ENCODE measurements at places on chromosomes 1 and 21. TPM values are rescaled to one million over a fixed set of nuclear protein-coding genes. Genes with fewer than 3 reads are reported as not detected.

The OR2L3 gene
- not detected for total RNA-seq

The BCAR3 gene
- total RNA-seq, result 5.0 TPM

The NSL1 gene
- 16.2 TPM for total RNA-seq

The SELL gene
- 0.51 TPM for total RNA-seq

The WASF2 gene
- total RNA-seq, result 48.5 TPM

The GFI1 gene
- total RNA-seq, result 5.6 TPM

The RAD54L gene
- 0.66 TPM for total RNA-seq

The ITLN2 gene
- total RNA-seq, result not detected

The TFF2 gene
- total RNA-seq, result 1.2 TPM

The RBP7 gene
- 3.5 TPM for total RNA-seq

The LIN28A gene
- not detected for total RNA-seq

The FTCD gene
- 0.61 TPM for total RNA-seq

The CFAP74 gene
- total RNA-seq, result not detected

The NLRP3 gene
- total RNA-seq, result 0.09 TPM

The OR6N1 gene
- not detected for total RNA-seq

The KRTAP12-2 gene
- not detected for total RNA-seq

The TEX38 gene
- total RNA-seq, result not detected

The CDC14A gene
- total RNA-seq, result 3.6 TPM

The STUM gene
- 0.32 TPM for total RNA-seq

The SYT6 gene
- total RNA-seq, result 0.81 TPM

The PLD5 gene
- not detected for total RNA-seq

The IL22RA1 gene
- 103 TPM for total RNA-seq

The NR0B2 gene
- total RNA-seq, result 8.0 TPM

The CA6 gene
- not detected for total RNA-seq

The PPFIA4 gene
- 0.28 TPM for total RNA-seq

The PRDM16 gene
- total RNA-seq, result 19.1 TPM

The PAPPA2 gene
- 2.6 TPM for total RNA-seq

The TMEM222 gene
- total RNA-seq, result 13.8 TPM

Measured in pancreas (tissue), 10 donors.